ENCODE measurements at places on chromosomes 11 and 22.

- no peak for DNase-seq
Measured at GRCh38 chr11:39541945-39542351, 1917.5 kb downstream of the LRRC4C start.

- no peak for DNase-seq
Measured at GRCh38 chr11:76742902-76743301, 40.3 kb upstream of the TSKU start.

GRCh38 chr22:48523091-48523490, 1304.6 kb downstream of the BRD1 start:
- no peak for DNase-seq

DNA sequence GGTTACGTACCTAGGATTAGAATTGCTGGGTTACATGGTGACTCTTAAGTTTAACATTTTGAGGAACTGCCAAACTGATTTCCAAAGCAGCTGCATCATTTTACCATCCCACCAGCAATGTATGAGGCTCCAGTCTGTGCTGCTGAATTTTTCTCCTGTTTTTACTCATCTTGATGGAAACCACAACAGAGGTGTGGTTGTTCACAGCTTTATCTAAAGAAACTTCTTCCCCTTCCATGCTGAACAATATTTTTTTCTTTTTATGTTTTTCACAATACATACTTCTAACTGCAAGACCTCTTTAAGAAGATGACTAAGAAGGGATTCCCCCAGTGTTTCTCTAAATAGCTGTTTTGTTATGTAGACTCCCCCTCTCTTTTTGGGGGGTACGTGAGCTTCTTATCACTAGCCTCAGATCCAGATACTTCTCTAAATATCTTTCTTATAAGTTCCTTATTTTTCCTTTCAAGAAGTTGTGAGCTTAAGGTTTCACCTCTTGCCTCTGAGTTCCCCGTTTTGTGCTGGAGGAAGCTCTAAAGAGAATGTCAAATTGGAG, 24.0 kb downstream of the TCP11L1 start:
- DNase-seq = no peak

- DNase-seq = no peak
Measured at GRCh38 chr11:94762995-94763394, 5.2 kb upstream of the AMOTL1 start.

GRCh38 chr11:45518141-45518832, 147.1 kb downstream of the CHST1 start:
- DNase-seq = no peak

DNA sequence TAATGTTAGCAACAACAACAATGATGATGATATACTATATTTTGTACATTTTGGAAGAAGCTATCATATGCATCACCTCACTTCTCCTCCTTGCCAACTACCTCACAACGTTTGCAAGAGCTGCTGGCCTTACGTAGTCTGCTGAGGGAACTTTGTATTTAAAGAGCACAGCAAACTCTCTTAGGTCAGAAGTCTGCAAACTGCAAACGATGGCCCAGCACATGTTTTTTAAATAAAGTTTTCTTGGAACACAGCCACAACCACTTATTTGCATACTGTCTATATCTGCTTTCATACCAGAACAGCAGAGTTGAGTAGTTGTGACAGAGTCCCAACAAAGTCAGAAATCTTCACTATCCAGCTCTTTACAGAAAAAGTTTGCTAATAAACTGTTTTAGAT, 261.7 kb downstream of the TENM4 start:
- DNase-seq = no peak

DNA sequence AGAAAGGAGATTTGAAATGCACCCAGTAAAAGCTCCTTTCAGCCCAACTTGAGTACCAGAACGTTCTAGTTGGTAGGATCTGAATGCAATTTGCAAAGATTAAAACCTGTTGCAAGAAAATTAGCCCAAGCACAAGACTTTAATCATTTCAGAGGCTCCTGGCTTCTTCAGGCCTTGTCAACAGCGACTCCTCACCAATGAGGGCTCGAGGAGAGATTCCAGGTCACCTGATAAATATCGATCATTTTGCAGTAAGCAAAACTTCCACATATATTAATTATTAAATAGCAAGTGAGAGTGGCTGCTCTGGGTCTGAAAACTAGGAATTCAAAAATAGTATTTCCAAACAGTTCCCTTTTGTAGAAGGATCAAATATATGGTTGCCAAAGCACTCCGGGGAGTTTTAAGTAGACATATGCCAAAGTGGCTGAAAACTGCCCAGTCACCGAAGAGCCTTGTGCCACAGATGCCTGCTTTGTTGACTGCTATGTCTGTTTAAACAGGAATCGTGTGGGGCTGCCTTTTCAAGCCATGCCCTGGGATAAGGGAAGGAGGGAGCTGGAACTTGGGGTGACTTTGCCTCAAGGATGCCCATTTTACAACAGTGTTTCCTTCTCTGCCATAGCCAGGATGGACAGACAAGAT, 64.0 kb downstream of the CSNK2A3 start:
- no peak for DNase-seq

DNA sequence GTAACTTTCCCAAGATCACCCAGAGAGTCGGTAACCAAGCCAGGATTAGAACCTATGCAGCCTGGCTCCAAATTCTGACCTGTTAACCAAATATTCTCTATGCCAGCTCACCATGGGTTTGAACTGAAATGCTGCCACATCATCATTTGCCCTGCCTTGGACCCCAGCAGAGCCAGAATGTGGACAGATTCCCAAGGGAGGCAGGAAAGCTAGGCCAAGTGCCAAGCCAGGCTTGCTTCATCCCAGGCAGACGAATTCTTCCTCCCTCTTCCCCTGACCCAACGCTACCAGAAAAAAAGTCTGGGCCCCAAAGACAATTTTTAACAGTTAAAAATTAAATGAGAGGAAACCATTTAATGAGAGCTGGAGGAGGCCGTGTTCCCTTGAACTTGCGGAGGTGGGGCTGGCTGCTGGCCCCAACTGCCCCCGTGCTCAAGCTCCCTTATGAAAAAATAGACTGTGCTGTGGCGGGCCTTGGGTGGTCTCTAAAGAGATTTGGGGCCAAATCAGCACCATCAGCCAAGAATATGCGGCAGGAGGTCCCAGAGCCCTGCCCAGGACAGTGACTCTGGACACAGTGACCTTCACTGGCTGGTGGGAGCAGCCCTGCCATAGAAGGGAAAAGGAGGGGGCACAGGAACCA, 184.1 kb upstream of the SYT13 start:
- no peak for DNase-seq

GRCh38 chr11:67374571-67375281, 1.3 kb upstream of the CLCF1 start:
- no peak for DNase-seq

- DNase-seq = no peak
Measured at GRCh38 chr11:75532200-75533048, 6.7 kb upstream of the GDPD5 start.

GRCh38 chr11:73359930-73360742, 16.1 kb upstream of the RELT start:
- DNase-seq = no peak

DNA sequence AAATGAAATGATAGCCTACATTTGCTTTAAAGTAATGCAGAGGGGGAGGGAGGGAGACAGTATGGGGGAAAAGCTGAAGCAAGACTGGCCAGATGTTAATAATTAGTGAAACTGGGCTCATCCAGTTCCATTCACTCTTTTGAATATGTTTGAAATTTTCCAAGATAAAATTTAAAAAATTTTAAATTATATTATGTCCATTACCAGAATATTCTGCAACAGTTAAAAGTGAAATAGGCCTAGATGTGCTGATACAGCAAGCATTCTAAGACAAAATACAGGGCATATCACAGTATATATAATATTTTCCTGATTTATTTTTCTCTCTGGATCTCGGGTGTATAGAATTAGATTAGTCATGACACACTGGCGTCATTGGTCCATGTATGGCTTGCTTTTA, 13.6 kb upstream of the ZNRF3 start:
- DNase-seq = no peak

DNA sequence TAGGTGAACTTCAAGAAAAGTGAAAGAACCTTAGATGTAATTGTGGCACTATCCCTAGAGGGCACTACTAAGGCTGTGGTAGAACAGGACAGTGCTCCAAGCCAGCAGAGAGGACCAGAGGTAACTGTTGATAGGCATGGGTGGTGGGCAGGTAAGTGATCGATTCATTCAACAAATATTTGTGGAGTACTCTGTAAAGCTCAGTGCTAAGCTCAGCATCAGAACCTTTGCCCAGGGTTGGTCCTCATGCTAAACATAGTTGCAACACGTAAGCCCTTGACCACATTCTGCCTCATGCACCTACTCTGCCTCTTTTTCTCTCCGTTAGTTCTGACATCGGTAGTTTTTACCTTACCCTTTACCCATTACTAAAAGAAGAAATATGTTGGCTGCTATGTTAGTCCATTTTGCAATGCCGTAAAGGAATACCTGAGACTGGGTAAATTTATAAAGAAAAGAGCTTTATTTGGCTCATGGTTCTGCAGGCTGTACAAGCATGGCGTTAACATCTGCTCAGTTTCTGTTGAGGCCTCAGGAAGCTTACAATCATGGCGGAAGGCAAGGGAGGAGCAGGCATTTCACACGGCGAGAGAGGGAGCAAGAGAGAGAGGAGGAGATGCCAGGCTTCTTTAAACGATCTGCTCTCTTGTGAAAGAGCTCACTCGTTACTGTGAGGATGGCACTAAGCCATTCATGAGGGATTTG, 18.4 kb upstream of the NNMT start:
- DNase-seq = no peak

All from left renal cortex interstitium (tissue), 4 donors.